ENCODE measurements at places on chromosomes 1 and 21. TPM values are rescaled to one million over a fixed set of nuclear protein-coding genes. Genes with fewer than 3 reads are reported as not detected.

Gene ANKRD65
- 0.17 TPM for polyA plus RNA-seq

Gene SLAMF1
- polyA plus RNA-seq, result 36.6 TPM

Gene MCOLN3
- not detected for polyA plus RNA-seq

Gene RIMS3
- polyA plus RNA-seq, result 2.4 TPM

Gene CSF3R
- 4.4 TPM for polyA plus RNA-seq

Gene CGN
- 0.13 TPM for polyA plus RNA-seq

Gene ARMH1
- 28.1 TPM for polyA plus RNA-seq

Gene ISG20L2
- polyA plus RNA-seq, result 28.1 TPM

Gene S100A14
- not detected for polyA plus RNA-seq

Gene CBR3
- polyA plus RNA-seq, result 9.1 TPM

Gene GIPC2
- not detected for polyA plus RNA-seq

Gene IBA57
- polyA plus RNA-seq, result 2.0 TPM

All from naive B cell (primary cell).